GM20000 (cell line): ENCODE measurements at places on chromosomes 13 and 19.

GRCh38 chr19:14565765-14566711 lies 5.8 kb downstream of the NDUFB7 start:
- no peak for DNase-seq

GRCh38 chr19:30453743-30454142 lies 81.6 kb downstream of the ZNF536 start:
- no peak for DNase-seq

GRCh38 chr13:50873467-50873866 lies 30.0 kb upstream of the DLEU7 start:
- DNase-seq = no peak

DNA sequence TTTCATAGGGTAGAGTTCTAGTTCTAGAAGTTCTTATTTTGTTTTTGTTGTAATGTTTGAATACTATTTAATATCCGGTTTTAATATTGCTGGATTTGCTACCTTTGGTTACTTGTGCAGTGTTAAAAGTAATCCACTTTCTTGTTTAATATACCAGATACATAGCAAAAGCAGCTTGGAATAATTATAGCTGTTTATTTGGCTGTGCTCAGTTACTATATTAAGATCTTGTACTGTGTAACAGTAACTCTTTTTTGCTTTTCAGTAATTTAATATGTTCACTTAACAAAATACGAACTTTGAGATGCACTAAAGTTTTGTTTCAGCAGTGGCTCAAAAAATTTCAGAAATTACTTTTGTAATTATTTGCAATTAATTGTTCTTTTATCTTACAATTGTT lies 50.9 kb downstream of the AKAP11 start:
- no peak for DNase-seq

GRCh38 chr19:8074501-8074900 lies 21.9 kb downstream of the CCL25 start:
- DNase-seq = no peak
